ENCODE measurements at places on chromosomes 2 and 18.

DNA sequence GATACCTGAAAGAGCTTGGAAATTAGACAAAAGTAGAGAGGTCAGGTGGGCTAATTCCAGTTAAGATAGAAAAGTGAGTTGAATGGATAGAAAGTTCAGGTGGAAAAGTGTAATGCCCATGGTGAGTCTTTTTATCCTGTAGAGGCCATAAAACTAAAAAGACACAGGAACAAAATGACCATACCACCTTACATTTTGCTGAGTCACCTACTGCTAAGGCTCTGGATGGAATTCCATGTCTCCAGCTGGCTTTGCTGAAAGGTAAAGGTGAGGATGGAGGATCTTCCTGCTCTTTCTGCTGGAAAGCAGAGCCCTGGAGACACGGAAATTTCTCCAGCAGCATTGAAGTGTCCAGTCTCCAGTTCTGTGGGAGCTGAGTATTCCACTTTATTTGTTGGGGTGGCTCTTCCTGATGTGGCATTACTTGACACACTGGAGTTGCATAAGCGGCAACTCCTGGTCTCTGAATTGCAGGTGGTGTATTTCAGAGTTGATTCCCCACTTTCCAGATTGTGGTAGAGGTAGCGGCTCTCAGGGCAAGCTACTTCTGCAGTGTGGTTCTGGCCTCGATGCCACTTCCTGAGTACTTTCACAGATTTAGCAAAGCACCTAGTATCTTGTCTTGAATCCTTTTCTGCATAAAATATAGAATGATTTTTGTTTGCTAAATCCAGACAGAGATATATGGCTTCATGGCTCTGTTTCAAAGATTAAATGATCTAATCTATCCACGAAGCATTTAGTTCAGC is 10.7 kb downstream of the IL1RL2 start:
- no peak for DNase-seq

DNA sequence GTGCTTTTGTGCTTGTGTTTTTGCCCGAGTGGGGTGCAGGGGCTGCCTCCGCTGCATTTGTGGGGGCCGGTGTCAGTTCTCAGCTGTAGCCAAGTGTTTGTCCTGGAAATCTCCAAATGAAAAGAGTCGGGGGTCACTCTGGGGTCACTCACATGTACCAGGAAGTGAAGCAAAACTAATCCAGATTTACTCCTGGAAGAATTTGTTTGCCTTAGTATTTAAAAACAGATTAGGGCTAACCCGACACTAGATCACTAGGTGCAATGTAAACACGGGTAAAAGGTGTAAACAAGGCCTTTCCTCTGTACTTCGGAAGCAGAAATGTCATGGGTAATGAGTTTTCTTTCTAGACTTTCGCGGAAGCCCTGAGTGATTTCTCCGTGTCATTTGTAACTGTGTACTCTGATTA is 50.3 kb downstream of the GBX2 start:
- no peak for DNase-seq

DNA sequence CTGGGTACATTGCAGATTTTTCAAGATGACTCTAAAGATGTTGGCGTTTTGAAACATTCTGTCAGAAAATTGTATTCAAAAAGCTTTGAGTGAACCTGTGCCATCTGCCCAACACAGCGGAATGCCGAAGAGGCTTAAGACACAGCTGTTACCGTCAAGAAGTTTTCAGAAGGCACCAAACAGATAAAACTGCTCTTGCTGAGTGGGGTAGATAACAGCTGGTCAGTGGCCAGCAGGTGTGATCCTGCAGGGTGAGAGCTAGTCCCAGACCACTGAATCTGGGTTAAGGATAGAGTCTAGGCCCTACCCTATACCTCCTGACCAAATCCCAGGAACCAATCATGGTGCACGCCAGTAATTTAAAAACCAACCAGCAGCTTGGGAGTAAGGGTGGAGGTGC is 60.5 kb upstream of the B3GNT7 start:
- no peak for DNase-seq

DNA sequence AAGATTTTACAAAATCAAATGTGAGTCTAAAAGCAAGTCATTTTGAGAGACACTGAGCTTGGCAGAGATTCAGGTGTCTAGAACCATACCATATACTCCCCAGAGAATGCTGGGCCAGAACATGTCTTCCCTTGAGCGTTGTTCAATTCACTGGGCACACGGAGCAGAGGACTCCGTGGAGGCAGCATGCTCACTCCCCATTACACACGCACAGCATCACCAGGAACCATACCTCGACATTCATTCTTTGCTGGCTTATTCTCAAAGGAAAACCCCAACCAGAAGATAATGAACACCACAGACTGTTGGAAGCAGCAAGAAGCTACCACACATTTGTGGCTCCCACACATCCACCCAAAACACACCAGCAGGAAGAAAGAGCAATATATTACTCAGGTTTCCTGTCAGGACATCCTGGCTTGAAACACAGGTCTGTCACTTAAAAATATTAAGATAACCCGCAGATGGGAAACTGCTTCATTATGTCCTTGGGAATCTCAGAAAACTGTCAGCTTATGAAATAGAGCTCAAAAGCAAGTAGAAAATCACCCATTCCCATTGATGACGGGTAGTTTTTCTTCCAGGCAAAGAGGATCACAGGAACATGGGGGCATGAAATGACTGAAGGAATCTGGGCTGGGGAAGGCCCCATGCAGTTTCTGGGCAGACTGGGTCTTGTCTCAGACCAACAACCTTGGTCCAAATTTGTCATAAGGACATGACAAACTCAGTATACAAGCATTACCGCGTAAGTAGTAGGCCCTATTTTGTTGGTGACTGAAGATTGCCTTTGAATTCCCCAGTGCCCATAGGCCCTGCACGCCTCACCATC is 46.4 kb downstream of the PCBP1 start:
- DNase-seq, result no peak

GRCh38 chr18:46054956-46055837 is 16.9 kb downstream of the PSTPIP2 start:
- no peak for DNase-seq

- DNase-seq, result no peak
Observed at GRCh38 chr2:11764359-11764758, 17.9 kb downstream of the LPIN1 start.

GRCh38 chr2:22807872-22808271 is 577.1 kb upstream of the KLHL29 start:
- no peak for DNase-seq
